ENCODE measurements at places on chromosomes 11 and 22.

DNA sequence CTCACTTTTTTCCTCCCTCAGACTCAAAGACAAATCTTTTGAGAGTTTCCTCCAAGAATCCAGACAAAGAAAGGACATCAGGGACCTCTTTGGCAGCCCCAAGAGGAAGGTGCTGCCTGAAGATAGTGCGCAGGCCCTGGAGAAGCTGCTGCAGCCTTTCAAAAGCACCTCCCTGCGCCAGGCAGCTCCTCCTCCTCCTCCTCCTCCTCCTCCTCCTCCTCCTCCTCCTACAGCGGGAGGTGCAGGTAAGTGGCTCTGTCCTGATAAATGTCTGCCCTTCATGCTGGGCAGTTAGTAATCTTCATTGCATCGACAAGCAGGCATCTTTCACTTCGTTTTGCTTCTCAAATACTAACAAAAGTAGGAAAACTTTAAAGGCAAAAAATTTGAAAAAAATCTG is 82.8 kb upstream of the PARVA start:
- no peak for DNase-seq

- DNase-seq: no peak
Observed at GRCh38 chr11:76783896-76784813, 999 bp downstream of the TSKU start.

GRCh38 chr11:14499178-14499559 is 442 bp downstream of the COPB1 start:
- DNase-seq: peak; percentile 38

- no peak for DNase-seq
Observed at GRCh38 chr22:44005524-44005923, 18.6 kb upstream of the PARVB start.

DNA sequence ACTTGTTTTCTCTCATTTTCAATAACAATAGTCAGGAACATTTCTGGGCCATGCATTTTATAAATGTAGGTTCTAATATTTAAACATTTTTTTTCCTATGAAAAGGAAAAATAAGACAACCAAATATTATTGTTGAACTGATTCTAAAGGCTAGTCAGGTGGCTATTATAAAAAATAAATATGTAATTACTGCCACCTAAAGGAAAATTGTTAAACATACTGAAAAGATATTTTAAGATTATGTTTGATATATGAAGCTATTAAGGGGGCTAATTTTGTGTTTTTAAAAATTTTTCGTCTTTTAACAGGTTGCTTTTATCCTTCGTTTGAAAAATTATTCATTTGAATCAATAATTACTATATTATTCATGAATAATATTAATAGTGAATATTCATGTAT is 62.2 kb upstream of the FDX1 start:
- DNase-seq: no peak

GRCh38 chr11:48041877-48042695 is 61.7 kb downstream of the PTPRJ start:
- no peak for DNase-seq

DNA sequence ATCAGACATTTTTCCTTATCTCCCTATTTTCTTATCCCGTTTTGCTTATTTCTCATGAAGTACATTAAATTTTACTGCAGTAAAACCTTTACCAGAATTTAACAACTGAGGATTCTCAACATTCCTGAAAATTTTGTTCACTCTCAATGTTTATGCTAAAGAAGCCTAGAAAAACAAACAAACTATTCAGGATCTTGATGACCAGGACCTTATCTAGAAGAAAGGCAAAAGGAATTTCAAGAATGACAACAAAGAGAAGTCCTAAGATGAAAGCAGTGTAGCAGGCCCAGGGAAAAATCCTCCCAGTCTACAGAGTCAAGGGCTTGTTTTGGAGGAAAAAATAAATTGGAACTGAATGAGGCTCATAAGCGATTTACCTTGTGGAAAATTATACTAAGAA is 283.3 kb upstream of the ARHGAP42 start:
- no peak for DNase-seq

- DNase-seq: no peak
Observed at GRCh38 chr11:102111787-102112508, 1.7 kb downstream of the YAP1 start.

DNA sequence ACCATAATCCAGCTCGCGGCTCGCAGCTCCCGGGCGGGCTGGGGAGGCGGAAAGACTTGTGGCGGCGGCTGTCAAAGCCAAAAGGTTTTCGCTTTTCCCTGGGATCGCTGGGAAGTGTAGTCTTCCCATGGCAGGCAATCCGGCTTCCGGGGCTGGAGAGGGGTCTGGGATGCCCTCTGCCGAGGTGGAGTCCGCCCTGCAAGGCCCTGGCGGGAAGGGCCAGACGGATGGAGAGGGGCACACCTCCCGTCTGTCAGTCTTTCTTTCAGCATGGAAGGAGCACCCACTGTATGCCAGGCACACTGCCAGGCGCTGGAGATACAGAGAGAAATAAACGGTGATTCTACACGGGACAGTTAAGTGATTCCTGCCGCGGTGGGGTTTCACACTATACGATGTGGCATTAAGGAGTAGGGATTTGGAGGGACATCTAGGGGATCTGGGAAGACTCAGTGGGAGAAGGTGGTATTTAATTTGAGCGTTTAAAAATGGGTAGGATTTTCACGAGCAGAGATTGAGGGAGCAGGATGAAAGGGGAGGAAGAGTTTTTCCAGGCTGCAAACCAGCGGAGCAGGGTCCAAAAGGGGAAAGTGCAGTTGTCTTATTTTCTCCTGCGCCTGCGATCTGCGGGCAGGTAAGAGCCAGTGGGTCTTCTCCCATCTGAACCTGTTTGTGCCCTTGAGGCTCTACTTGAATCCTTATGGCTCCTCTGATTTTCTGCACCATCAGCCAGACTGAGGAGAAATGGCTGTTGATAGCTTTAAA is at the start of gene BACE1:
TSS of gene BACE1 (minus strand) at position 60 of the 765 bp plus-strand sequence. CDS start 461 bp downstream, outside the sequence.
- no peak for DNase-seq

DNA sequence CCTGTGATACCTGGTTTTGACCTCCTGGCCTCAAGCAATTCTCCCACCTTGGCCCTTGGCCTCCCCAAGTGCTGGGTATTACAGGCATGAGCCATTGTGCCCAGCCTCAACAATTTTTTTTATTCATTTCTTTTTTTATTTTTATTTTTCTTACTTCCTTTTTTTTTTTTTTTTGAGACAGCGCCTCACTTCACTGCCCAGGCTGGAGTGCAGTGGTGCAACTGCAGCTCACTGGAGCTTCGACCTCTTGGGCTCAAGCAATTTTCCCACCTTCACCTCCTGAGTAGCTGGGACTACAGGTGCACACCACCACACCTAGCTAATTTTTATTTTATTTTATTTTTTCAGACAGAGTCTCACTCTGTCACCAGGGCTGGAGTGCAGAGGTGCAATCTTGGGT is 25.5 kb upstream of the CECR2 start:
- no peak for DNase-seq

DNA sequence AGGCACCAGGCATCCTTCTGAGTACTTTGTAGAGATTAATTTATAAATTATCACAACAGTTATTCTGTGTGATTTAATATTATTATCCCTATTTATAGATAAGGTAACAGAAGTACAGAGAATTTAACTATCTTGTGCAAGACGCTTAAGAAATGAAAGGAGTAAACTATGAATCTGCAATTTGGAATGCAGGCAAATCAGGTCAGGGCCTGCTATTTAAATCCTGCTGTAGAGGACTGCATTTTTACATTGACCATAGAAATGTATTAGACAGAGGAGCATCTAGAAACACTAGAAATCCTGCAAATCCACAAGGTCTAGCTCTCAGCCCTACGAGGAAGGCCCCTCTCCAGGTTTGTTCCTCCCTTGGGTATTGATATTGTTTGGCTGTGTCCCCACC is 336.2 kb downstream of the ETS1 start:
- DNase-seq: no peak

All from effector CD8-positive, alpha-beta T cell (primary cell).